ENCODE measurements at places on chromosomes 3 and 15.
A peak's percentile ranks its signal among the peaks of the same experiment; 100 is the strongest.

- peak; percentile 89 for DNase-seq
These were observed 12.0 kb downstream of the CSRNP1 start for GRCh38 chr3:39141171-39141995.

GRCh38 chr3:52110502-52110901 is 43.7 kb downstream of the POC1A start:
- DNase-seq: peak; percentile 12

DNA sequence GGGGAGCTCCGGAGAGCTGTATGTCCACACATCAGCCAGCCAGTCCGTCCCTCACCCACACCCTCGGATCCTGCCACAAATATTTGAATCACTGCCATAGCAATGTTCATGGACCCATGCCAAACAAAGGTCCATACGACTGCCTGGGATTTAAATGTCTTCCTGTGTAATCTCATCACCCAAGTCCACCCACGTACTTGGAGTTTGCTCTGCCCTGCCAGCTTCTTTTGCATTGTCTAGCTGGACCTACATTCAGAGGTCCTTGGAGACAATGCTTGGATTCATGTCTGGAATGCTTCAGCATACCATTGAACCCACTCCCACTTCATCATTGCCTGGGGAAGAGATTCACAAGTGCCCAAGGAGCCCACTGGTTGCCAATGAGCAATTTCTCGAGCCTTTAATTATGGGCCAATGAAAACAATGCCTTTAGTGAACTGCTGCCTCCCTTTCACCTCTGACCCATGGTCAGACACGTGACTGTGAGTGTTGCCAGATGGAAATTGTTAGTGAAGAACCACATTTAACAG is 90.4 kb upstream of the PHLDB2 start:
- no peak for DNase-seq

DNA sequence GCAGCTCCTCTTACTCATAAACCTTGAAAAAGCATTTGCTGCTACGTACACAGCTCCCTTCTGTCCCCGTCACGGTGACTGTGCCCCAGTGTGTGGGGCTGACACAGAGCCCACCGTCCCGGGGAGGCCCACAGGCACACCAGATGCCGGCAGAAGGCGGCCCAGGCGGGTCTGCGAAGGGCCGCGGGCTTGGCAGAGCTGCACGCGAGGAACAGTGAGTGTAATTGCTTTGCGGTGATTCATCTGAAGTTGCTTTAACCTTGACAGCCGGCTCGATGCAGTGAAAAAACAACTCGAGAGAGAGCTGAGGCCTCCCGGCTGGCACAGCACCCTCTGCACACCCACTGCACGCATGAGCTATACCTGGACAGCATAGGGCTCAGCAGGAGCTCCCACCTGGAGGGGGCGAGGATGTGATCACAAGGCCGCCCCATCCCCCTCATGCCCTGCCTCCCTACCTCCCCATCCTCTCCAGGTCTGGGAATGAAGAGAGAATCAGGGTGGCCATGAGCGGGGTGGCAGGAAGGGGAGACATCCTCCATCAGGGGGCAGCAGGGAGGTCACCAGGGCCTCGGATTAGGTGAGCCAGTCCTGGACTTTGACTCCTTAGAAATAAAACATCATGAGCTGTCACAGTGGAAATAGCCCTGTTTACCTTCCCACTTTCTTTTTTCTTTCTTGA is 172.7 kb downstream of the MEGF11 start:
- DNase-seq: no peak

- DNase-seq: no peak
These were observed 9.3 kb downstream of the GRAMD1C start for GRCh38 chr3:113847664-113848461.

GRCh38 chr15:100968050-100968966 is 49.2 kb downstream of the LRRK1 start:
- no peak for DNase-seq

DNA sequence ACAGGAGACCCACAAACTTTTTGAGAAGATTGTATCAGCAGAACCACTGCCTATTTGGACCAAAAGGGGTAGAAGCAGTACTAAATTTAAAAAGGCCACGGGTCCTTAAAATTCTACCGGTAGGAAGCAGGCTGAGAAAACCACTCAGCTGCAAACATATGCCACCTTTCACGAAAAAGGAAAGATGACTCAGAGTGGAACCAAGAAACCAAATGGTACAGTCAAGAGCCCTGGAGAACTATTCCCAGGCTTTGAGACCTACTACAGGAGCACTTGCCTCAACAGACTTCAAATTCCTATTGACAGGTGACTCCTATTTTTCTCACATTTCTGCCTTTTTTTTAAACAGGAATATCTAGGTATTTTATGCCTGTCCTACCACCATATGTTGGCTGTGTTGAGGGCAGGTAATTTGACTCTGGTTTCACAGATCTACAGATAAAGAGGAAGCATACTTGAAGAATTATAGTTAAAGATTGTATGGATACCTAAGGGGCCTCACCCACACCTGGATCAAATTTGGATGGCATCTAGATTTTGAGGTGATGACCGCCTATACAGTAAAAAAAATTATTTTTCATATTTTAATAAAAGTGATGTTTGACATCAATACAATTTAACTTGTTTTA is 10.1 kb downstream of the GOLIM4 start:
- DNase-seq: no peak

DNA sequence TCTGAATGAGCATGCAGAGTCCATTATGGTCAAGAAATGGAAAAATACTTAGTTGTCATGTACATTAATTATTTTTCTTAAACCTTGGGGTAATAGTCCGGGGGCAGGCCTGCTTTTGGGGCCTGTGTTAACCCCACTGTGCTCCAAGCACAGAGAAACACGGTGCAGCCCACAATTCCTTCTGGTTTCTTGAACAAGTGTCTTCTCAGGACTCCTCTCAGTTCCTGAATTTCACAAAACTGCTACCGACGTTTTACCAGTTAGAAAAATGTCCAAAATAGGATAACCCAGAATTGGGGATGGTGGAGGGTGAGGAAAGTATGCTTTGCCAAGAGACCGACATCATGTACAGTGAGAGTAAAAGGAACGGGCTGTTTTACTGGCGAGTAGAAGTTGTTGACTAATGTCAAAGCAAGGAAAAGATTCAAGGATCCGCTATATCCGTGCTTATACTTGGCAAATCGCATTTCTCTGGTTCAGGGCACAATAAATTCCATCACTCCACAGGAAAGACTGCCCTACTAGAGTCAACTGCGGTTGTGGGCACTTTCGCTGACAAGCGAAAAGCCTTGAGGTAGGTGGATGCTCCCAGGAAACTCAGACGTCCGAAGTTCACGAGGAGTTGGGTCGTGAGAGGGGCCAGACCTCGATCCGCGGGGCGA is 495 bp upstream of the NXPE3 start:
- no peak for DNase-seq

GRCh38 chr3:41304593-41304992 is 105.3 kb downstream of the CTNNB1 start:
- DNase-seq: no peak

DNA sequence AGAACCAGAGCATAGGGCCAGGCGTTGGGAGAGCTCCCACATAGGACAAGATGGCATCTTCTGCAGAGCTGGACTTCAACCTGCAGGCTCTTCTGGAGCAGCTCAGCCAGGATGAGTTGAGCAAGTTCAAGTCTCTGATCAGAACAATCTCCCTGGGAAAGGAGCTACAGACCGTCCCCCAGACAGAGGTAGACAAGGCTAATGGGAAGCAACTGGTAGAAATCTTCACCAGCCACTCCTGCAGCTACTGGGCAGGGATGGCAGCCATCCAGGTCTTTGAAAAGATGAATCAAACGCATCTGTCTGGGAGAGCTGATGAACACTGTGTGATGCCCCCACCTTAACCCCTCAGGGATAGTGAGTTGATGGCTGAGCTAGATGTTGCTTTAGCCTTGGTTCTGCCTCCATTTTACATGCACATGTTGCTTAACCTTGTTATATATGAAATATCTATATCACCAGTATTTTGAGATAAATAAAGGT is at the start of gene PYDC2:
PYDC2 (plus strand) TSS at position 51 of the 483 bp plus-strand sequence; CDS start at position 51, 0 bp downstream.
- DNase-seq: no peak

DNA sequence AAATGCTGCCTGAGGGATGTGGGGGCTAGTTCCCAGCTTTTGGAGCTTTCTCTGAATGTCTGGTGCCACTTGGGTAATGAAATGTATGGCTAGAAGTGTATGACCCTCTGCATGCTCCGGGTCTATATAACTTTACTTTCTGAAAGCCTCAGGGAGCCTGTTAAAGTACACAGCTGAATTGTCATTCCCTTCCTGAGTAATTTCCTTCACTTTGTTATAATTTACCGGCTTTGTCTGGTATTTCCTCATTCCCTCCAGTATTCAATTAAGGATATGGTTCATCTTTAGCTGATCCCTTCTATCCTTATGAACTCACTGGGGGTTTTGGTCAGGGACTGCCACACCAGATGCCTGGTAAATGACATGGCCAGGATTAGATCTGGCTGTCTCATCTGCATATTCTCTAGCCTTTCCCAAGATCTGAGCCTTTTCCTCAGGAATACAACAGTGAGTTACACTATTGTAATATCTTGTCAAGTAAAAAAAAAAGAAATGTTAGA is 620.3 kb downstream of the ZPLD1 start:
- DNase-seq: no peak

GRCh38 chr3:85316252-85316651 is 357.5 kb downstream of the CADM2 start:
- no peak for DNase-seq

- DNase-seq: no peak
These were observed 54.2 kb upstream of the RPL32 start for GRCh38 chr3:12895391-12896062.
